ENCODE measurements at places on chromosomes 2 and 18.

GRCh38 chr18:75214332-75214690, 3.7 kb downstream of the TSHZ1 start:
- DNase-seq = no peak

DNA sequence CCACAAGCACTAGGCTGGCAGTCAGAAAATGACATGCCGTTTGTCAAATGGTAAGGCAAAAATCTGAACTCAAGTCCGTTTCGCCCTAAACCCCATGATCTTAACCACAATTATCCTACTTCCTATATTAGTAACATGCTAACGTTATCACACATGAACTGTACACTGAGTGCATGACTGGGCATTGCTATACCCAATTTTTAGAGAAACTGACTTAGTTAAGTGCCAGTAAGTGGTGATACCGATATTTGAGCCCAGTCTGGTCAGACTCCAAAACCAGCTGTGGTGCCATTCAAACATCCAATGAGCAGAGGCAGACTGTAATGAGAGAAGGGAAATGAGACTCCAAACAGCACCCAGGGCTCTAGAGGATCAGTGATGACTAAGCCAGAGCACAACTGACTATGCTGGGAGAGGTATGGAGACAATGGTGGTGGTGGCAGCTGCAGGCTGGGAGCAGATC, 311.7 kb upstream of the PKDCC start:
- DNase-seq = no peak

- DNase-seq = no peak
Observed at GRCh38 chr2:155100261-155100660, 401.8 kb downstream of the KCNJ3 start.

GRCh38 chr2:178191004-178191508, 3.3 kb upstream of the OSBPL6 start:
- DNase-seq = no peak

DNA sequence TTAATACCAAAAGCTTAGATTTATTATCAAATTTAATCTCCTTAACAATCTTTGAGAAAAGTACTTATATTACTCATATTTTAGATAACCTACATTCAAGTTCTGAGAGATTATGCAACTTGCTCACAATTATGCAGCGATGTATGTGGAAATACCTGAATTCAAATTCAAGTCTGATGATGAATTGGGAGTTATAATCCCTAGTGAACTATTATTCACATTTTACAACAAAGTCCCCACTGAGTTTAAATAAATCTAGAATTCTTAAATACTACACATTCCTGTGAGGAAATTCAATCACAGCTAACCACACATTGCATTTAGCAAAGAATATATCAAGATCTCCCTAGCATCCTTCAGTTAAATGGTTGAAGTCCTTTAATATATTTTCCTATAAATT, 278.4 kb downstream of the NOL4 start:
- peak; percentile 34 for DNase-seq

- no peak for DNase-seq
Observed at GRCh38 chr2:97646977-97647376, 1.1 kb downstream of the COX5B start.

- DNase-seq = no peak
Observed at GRCh38 chr2:212409560-212409959, 129.0 kb downstream of the ERBB4 start.

Data from fibroblast of skin of left quadriceps (primary cell).